ENCODE measurements at places on chromosomes 4 and X.

DNA sequence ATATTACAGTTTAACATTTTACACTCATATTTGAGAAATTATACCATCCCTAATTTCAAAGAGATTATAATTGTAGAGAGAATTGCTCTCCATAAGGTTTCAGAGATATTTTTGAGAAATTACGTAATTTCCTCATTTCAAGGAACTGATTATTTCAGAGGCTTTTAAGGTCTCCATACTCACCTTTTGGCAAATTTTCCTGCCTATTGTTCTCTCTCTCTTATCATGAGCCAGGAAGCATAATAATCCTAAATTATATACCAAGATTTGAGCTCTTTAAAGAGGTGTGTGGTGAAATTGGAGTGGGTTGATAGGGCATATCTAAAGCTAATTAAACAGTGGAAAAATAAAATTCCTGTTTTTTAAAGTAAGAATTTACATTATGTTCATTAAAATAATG lies 248.9 kb upstream of the FTHL17 start:
- DNase-seq, result no peak

- DNase-seq, result no peak
Measured at GRCh38 chrX:40108959-40109287, 11.2 kb upstream of the BCOR start.

DNA sequence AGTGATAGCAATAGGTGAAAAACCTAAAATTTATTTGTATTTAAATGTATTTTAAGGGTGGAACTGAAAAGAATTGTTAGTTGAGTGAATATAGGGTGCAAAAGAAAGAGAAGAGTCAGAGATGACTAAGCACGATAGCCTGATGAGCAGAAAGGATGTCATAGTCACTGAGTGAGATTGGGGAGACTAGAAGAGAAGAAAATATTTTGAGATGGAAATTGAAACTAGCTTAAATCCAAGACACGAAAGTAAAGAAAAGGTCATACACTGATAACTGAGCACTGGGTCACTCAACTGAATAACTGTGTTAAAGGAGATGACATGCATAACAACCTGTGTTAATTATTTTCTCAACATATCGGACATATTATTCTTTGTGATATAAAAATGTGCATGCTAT lies 55.5 kb downstream of the SPANXN4 start:
- no peak for DNase-seq

DNA sequence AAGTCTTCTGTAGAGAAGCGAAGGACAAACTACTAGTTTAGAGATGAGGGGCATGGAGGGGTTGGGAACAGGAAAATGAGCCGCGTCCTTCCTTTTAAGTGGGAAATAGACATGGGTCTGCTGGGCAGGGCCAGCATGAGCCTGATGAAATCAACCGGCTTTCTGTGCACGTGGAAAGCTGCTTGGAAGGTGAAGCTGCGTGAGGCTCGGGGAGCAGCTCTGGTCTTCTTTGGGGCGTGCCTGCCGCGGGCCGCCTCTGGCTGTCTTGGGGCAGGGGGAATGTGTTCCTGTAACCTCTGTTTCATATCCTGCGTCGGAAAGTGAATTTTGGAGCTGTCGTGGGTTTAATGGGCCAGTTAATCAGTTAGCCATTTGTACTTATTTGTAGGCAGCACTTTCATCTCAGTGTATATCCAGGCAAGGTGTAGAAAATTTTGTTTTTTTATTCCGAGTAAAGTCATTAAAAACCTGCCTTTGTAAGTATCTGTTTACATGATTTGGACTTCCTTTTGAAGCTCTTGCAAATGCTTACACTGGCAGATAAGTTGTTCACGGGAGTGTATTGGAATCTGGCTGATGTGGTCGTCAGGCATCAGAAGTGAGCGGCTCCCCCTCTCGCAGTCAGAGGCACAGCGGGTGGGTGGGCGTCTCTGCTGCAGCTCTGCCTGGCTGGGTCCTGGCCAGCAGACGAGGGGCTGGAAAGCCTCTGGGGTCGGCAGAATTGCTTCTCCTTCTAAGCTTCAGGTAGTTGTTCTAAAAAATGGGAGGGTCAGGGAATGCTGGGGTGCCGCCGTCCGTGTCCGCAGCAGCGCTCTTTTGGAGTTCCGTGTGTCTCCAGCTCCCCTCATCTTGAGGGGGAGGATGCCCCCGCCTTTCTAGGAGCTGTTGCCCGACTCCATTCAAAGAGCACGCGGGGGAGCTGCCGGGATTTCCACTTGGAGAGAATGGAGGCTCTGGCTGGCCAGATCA lies 70.5 kb upstream of the HGFAC start:
- no peak for DNase-seq

GRCh38 chr4:140769209-140769608 lies 13.0 kb upstream of the TBC1D9 start:
- DNase-seq, result no peak

GRCh38 chr4:127012549-127012948 lies 620.2 kb upstream of the INTU start:
- no peak for DNase-seq

GRCh38 chrX:39854772-39855747 lies 242.7 kb downstream of the BCOR start:
- no peak for DNase-seq

DNA sequence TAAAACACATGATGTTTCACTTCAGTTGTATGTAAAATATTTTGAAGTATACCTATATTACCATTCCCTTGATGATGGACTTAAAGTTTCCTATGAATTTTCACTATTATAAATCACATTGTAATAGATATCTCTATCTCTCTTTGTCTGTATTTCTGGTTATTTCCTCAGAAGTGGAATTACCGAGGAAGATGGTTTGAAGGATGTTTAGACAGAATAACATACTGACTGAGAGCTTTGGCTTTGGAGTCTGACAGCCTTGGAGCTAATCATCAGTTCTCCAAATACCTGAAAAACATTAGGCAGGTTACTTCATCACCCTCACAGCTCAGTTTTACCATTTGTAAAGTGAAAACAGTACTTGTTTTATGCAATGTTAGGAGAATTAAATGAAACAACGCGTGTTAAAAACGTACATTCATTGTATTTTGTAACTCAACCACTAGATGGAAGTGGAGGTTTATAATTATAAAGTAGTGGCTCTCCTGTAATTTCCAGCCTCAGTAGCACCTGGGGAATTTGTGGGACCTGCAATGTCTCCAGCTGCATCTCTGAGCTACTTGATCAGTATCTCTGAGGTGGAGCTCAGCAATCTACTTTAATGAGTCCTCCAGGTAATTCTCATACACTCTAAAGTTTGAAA lies 14.3 kb downstream of the JCHAIN start:
- DNase-seq, result no peak

DNA sequence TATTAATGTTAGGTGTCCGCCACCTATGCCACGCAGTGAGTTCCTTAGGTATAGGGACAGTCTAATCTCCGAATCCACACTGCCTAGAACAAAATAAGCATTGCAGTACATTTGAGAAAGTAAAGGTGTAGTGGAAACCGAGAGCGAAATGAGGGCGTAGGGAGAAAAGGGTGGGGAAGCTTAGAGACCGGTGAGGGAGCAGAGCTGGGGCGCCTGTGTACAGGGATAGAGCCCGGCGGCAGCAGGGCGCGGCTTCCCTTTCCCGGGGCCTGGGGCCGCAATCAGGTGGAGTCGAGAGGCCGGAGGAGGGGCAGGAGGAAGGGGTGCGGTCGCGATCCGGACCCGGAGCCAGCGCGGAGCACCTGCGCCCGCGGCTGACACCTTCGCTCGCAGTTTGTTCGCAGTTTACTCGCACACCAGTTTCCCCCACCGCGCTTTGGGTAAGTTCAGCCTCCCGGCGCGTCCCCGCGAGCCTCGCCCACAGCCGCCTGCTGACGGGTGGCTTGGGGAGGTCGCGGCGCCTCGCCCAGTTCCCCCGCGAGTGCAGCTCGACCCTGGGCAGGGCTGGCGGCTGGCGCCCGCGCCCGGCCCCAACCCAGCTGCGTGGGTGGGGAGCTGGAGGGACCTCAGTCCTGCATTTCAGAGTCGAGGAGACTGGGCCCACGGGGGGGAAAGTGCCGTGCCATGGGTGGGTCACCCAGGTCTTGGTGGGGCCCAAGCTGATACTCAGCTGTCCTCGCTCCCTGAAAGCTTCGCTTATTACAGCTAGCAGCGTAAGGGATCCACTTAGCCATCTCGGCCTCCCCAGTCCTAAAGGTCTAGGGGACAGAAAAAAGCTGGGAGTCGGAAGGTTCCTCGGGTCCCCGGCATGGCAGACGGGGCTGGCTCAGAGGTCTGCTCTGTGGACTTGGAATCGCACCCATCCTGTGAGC lies at the start of gene ANXA3:
TSS of gene ANXA3 (plus strand) at position 351 of the 932 bp plus-strand sequence. CDS start 2,704 bp downstream, outside the sequence.
- no peak for DNase-seq

DNA sequence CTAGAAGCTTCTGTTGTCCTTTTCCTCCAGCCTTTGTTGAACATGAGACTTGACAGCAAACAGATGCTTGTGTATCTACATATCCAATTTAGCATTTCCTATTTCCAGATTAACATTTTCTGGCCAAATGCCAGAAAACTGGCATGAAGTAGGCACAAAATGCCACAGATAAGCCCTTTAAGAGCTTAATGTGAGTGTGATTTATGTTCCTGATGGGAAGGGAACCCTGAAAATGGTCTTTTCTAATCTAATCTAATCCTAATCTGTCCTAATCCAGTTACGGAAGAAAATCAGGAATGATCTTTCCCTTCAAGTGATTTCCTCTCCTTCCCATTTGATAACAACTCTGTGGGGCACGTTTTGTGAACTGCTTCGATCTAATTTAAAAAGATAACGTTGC lies 133.0 kb upstream of the C1QTNF7 start:
- DNase-seq, result no peak

- no peak for DNase-seq
Measured at GRCh38 chr4:16807355-16807754, 91.1 kb downstream of the LDB2 start.

All from epithelial cell of prostate (primary cell).